Stomach (tissue), 19 donors: ENCODE measurements at places on chromosomes 3 and 15.

- DNase-seq = no peak
These were observed 134.9 kb upstream of the ZBTB20 start for GRCh38 chr3:115281697-115282675.

DNA sequence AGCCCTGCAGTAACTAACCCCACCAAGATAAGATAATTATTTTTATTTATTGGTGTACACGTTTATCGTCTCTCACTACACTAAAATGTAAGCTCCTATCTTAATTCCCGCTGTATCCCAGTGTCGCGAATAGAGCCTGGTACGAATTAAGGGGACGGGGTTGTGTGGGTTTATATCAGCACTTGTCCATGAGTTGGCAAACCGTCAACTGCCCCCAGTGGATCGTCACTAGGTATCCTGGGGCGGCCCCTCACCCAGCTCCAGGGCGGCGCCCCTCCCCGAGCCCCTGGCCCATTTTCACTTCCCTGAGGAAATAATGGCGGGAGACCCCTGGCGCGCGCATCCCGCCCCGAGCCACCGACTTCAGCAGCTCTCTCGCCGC is 465 bp downstream of the RUVBL1 start:
- DNase-seq = no peak

DNA sequence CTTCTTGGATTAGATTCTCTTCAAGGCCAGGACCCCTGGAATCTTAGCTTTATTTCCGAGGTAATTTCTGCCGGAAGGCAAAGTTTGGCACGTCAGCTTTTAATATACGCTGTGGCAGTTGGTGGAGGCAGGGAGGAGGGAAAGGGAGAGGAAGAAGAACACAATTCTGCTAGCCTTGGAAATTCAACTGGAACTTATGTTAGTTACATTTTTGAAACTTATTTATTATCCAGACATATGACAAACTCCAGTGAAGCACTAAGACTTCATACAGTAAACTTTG is 100.1 kb upstream of the TSC22D2 start:
- DNase-seq = peak; percentile 34

GRCh38 chr3:197354568-197355001 is 56.2 kb upstream of the DLG1 start:
- peak; percentile 34 for DNase-seq

DNA sequence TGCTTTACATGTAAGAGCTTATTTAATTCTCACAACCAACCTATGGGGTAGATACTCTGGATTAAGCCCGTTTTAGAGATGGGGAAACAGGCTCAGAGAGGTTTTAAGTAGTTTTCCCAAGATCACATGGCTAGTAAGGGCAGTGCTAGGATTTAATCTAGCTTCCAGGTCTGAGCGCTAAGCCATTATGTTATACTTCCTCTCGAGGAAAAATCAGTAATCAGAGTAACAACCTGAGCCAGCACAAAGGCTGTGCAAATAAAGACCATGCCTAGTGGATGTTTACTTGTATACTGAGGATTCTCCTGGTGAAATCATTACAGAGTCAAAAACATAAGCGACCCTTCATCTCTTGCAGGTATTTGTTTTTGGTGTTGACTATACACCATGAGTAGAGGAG is 9.0 kb downstream of the FSTL1 start:
- DNase-seq = no peak

DNA sequence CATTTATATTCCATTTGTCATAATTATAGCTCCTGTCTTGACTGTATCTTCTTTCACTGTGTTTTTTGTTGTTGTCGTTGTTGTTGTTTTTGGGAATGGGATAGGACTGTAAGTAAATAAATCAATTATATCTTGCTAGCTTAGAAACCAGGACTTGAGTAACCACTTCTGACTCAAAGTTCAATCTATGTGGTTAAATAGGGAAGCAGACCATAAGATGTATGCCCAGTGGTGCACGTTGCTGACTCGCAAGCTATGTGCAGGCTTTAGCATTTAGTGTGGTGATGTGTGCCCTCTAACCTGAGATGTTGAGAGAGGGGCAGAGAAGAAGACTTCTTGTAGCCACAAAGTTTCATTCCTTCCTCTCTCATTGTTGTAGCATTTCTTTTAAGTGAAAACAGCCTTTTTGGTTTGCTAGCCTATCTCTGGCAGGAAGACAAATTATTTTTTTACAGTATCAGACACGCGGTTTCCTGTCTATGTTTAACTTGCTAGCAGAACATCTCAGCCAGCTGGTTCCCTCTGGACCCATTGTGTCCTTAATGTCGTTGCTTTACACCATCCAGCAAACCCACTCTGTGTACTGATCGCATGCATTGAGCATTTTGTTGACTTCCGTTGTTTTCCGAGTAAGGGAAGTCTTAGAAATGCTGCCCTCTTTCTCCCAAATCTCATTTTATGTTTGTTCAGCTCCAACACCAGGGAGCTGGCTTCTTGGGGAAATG is 52.1 kb downstream of the TGFBR2 start:
- peak; percentile 71 for DNase-seq

DNA sequence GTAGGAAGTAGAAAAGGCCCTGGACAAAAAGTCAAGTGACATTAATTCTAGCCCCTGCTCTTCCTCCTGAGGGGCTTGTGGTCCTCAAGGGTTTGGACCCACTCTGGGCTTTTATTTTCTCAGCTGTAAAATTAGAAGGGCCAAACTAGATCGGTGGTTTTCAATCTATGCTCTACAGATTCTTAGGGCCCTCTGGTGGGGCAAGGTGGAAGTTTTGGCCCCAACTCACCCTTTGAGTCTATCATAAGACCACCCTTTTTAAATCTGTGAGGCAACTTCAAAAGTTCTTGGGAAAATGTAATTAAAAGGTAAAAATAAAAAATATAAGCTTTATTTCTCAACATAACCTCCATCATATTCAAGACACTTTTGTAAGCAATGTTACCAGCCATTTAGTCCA is 25.6 kb upstream of the CFAP161 start:
- DNase-seq = no peak

- no peak for DNase-seq
These were observed 155.7 kb downstream of the RAB11A start for GRCh38 chr15:66025015-66025452.

DNA sequence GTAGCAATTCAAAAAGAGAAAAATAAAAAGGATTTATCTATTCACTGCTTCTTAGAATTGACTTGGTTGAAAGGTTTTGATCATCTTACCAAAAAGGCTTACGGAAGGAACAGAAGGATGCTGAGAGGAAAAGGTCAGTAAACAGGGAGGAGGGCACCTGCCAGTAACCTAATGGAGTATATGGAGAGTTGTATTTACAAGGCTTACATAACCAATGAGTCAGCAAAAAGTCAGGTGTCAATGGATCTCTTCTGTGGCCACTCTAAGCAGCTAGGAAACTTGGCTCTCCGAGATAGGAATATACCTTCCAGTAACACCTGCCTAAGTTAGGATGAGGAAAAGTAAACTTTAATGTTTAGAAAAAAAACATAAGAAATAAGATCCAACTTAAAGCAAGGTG is 80.5 kb upstream of the PLXND1 start:
- peak; percentile 43 for DNase-seq

DNA sequence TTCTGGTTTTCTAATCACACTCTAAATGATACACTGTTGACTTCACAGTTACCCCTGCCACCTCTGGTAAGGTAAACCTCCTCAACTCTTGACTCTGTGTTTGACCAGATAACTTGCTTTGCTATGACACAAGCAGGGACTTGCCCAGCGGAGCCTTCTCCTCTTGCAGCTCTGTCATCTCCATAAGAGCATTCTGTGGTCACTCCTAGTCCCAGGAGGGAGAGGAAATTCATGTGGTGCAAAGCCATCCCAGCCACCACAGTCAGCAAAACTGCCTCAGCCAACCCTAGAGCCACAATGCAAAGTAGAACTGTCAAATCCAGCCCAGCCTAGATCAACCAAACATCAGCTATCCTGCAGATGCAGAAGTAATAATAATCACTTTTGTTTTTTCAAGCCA is 144.7 kb upstream of the GADL1 start:
- no peak for DNase-seq

DNA sequence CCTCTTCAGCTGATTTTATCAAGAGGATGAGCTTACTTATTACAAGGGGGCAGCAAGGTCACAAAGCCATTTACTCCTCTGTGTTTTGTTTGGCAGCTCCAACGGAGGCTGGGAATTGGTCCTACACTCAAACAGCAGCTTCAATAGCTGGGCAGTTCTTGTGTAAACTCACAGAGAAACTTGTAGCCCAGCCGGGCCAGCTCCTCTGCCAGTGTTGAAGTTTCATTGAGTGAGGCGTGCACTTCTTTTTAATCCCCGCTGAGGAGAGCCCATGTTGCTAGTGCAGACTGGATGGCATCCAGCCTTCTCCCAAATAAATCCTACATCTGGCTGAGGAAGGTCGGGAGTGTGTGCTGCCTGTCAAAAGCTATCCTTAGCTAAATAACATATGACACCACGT is 59.5 kb downstream of the BFSP2 start:
- peak; percentile 49 for DNase-seq

DNA sequence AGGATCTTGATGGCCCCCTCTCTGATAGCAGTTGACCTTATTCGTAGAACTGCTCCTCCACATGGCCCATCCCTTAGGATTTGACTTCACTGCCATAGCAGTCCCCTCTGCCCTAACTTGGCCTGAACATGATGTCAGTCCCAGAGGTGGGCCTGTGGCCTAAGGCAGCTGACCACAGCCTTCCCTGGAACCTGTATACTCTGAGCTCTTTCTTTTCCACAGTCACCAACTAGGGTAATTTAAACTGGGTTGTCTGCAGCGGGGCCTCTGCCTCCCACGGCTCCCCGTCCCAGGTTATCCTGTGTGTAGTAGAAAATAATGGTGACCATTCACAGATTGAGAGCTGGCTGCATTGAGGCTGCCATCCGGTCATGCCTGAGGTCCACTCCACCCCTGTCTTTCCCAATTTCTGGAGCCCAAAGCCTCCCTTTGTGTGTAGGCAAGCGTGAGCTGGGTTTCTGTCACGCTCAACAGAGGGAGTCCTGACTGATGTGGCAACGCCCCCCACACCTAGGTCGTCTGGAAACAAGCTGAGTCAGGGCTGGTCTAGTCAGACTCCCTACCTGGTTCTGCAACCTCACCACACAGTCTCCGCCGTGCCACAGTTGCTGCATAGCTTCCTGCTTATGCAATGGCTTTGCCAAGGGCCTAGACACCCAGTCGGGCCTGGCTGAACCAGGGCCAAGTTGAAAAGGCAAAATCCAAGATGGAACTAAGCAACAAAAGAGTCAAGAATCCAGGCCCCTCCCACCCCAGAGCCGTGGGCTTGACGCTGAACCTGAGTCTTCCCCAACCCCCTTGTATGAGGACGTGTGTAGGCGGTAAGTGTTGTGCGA is 284.5 kb downstream of the XXYLT1 start:
- DNase-seq = peak; percentile 31

DNA sequence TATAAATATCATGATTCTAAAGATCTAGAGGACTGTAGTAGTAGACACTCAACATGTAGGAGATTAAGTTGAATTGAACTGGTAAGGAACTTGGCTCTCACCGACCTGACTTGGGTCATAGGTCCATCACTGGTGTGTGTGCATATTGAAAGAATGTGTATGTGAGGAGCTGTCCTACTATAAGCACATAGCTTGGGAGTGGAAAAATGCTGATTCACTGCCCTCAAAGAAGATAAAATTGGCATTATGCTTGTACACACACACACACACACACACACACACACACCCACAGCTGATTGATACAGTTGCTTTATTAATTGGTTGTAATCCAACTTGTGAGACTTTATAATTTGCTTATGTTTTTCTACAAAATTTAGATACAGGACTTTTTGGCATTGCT is 411.0 kb upstream of the NR2F2 start:
- DNase-seq = no peak

- DNase-seq = no peak
These were observed 64.8 kb upstream of the ABHD2 start for GRCh38 chr15:89023311-89023961.

- peak; percentile 34 for DNase-seq
These were observed 54.7 kb downstream of the IGF2BP2 start for GRCh38 chr3:185770109-185770508.

DNA sequence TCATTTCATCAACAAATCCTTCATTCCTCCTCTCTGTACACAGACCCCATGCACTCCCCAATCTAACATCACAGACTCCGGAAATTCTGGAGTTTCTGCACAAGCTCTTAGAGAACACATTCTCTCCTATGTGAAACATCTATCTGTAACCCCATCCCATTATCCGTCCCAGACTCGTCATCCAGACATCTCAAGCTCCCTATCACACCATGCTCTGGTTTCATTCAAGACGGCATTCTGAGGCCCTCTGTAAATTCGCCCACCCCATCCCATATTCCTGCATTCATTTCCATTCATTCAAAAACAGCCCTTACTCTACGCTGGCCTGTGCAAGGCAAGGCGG is 575 bp downstream of the LEO1 start:
- DNase-seq = no peak

DNA sequence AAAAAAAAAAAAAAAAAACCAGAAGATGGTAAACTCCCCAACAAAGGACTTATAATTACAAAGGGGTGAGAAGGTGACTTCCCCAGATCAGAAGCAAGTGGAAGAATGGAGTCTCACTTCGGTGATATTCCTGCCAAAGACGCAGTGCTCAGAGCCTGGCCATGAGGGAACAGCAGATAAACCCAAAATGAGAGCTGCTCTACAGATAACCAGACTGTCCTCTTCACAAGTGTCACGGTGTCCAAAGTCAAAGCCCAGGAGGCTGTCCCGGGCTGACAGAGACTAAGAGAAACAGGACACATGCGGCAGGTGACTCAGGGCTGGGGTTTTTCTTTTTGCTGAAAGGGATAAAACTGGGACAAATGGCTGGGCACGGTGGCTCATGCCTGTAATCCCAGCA is 48.8 kb downstream of the HMCES start:
- DNase-seq = no peak

DNA sequence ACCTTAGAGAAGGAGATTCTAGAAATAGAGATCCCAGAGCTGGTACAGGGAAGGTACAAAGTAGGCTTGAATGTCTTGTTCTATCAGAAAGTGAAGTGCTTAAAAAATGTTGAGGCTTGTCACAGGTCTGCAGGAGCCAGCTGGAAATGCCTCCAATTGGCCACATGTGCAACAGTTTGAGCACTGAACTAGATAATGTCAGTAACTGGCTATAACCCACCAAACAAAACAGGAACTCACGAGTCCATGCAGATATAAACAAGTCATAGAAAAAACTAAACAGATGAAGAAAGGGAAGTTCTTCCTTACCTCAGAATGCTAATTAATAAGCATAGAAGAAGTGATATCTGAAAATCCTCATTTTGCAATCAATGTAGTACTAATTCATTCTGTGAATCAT is 11.9 kb upstream of the TF start:
- DNase-seq = no peak

DNA sequence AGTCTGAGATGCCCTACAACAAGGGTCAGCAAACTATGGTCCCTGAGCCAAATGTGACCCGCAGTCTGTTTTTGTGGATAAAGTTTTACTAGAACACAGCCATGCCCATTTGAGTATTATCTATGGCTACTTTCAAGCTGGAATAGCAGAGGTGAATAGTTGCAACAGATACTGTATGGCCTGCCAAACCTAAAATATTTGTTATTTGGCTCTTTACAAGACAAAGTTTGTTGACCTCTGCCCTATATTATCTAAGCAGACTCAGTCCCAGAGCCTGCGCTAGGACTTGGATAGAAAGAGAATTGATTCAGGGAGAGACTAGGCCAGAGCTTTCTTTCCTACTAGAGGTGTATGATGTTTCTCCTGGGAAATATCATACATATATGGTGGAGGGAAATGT is 81.7 kb upstream of the NMNAT3 start:
- DNase-seq = no peak

GRCh38 chr15:70516408-70517193 is 246.8 kb downstream of the UACA start:
- DNase-seq = no peak

- DNase-seq = no peak
These were observed 29.9 kb upstream of the GHSR start for GRCh38 chr3:172478116-172478515.
